HEK293T (cell line): ENCODE measurements at places on chromosomes 12 and 14.
A peak's percentile ranks its signal among the peaks of the same experiment; 100 is the strongest.

GRCh38 chr12:67884596-67884995, 104.7 kb upstream of the IFNG-AS1 start:
- DNase-seq, result no peak

- peak; percentile 64 for DNase-seq
Measured at GRCh38 chr12:101490286-101490920, 15.3 kb downstream of the SPIC start.

DNA sequence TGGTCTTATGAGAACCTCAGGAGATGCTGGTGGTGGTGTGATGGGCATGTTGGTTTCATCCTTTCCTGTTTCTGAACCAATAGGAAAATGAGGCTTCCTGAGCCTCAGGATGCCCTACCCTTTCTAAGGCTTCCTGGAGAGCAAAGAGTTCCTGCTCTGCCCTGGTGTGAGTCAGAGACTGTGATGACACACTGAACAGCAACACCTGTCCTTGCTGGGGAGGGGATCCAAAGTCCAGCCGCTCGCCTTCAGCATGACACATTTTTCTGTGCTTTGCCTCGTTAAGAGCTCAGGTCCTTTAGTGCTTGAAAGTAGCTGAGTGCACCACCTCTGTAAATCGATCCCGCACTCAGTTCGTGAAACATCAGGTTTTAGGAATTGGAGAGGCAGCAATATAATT, 116.0 kb downstream of the CACNA1C start:
- no peak for DNase-seq

DNA sequence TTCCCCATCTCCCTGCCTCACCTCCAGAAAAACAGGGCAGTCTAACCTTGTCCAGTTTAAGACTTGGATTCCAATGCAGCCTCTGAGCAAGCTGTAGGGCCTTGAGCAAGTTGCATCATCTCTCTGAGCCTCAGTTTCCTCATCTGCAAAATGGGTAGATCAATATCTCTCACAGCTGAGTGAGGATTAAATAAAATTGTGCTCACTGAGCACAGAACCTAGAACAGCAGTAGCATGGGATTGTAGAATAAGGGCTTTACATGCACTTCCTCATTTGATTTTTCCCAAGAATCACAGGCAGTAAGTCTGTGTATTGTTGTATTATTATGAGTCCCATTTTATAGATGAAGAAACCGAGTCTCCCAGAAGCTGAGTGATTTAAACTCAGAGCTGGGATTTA, 2.0 kb downstream of the DTX1 start:
- DNase-seq, result no peak

DNA sequence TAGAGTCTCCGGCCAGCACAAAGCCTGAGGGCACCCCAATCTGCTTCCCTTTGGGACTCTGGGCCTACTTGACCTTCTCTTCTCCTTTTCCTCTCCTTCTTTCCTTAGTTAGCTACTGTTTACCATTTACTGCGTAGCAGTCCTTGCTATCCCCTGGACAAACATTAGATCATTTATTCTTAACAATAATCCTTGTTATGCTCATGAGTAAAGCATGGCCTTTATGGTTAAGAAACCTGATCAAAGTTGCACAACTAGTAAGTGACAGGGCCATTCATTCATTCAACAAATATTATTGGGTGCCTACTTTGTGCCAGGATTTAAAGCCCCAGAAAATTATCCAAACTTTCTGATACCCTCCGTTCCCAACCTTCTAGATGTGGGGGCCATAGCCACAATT, 3.2 kb upstream of the HDAC7 start:
- no peak for DNase-seq

- DNase-seq, result no peak
Measured at GRCh38 chr14:31307198-31307597, 99.6 kb upstream of the HECTD1 start.

DNA sequence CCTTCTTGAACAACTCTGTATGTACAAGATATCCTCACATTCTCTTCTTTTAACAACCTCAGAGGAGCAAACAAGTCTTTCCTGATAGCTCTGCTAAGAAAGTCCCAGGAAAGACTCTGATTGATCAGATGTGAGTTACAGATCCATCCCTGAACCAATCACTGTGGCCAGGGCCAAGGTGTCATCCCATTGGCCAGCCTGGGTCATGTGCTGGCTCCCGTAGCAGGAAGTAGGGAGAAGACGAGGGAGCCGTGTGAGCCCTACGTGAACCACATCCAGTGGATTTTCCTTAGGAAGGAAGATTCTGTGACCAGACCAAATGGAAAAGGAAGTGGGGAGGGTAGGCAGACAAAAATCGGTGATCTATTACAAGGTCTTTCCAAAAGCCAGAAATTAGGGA, 5.6 kb downstream of the P2RX7 start:
- no peak for DNase-seq

- no peak for DNase-seq
Measured at GRCh38 chr12:75938189-75938588, 93.4 kb downstream of the PHLDA1 start.

DNA sequence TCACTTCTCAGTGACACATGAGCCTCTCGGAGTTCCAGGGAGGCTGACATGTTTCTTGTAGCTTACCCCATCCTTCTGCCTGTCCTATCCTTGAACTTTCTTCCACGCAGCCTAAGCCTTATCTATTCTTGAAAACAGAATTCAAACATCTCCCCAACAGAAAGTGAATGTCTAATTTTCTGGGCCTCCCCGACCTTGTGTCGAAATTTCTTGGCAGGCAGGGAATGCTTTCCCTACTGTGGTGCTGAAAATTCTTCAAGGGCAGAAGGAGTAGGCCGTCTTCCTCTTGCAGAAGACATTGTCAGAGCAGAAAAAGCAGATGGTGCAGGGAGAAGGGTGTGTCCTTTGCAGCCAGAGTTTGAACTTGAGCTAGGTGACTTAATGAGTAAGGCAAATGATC, 63.0 kb upstream of the TCL1B start:
- no peak for DNase-seq

- no peak for DNase-seq
Measured at GRCh38 chr12:34210689-34211530, 188.6 kb downstream of the ALG10 start.

DNA sequence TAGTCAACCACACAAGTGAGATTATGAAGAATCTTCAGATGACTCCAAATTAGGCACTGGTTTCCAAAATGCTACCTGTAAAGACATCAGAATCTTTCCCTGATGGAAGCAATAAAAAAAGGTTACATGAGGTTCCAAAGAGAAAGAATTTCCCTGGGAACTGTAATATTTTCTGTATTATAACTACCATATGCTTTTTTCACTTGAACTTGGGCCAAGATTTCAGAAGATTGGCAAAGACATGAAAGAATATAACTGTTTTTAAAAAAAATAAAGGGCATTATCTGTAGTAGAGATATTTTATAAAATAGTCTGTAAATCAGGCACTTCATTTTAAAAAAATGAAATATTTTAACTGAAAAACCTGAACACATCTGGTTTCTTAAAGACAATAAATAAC, 12.9 kb downstream of the HECTD1 start:
- DNase-seq, result no peak

GRCh38 chr14:105375635-105376057, 22.7 kb upstream of the TEX22 start:
- DNase-seq, result no peak

DNA sequence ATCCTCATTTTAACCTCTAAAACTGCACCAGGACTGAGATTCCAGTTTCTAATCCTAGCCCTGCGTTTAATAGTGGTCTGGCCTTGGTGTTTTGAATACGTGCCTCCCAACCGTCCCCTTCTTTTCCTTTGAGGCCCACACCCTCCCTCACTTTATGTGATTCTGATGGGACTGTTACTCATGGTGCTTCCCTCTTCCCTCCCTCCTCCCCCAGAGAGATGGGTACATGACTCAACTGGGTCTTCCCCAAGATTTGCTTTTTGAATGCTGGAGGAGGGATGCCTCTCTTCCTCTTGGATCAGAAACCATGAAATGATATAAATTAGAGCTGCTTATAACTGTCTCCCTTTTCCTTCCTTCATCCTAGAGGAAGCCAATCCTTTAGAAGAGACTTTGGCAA, 8.2 kb upstream of the PPP2R5E start:
- DNase-seq, result no peak

- no peak for DNase-seq
Measured at GRCh38 chr12:92206011-92206410, 60.4 kb upstream of the BTG1 start.

DNA sequence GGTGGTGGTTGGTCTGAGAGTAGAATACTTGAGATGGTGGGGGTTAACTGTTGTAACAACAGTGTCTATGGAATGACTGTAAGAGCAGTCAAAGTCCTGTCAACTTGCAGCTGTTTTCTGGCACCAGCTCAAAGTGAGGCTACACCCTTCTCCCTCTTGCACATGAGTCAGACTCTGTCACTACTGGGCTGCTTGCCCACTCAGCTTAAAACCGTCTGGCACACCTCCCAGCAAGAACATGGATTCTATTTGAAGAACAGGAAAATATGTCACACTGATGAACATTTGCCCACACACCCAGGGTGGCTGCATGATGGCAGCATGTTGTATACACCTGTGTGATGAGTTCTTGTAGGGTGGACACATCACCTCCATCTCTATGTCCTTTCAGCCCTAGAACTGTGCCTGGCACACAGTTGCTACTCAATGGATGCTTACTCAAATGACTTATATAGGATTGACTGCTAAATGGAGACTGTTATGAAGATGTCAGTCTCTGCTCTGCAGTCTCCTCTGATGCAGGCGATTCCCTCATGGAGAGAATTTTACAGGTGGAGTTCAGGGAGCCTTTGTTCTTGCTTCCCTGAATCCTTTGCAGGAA, 19.3 kb upstream of the SERPINA6 start:
- DNase-seq, result no peak

- no peak for DNase-seq
Measured at GRCh38 chr12:90122681-90123080, 414.0 kb upstream of the ATP2B1 start.

- no peak for DNase-seq
Measured at GRCh38 chr14:93481758-93482157, 51.0 kb downstream of the UNC79 start.

DNA sequence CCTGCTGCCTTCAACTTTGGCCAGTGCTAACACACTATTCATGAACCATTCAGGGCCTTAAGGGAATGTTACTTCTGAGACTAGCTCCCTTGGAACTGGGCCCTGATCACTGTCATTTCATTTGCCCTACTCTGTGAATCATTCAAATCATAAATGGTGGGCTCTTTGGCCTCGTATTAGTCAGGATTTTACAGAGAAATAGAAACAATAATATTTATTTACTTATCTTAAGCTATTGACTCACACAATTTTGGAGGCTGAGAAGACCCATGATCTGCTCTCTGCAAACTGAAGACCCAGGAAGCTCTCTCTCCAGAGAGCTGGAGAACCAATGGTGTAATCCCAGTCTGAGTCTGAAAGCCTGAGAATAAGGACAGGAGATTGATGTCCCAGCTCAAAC, 398.5 kb downstream of the LRIG3 start:
- no peak for DNase-seq

DNA sequence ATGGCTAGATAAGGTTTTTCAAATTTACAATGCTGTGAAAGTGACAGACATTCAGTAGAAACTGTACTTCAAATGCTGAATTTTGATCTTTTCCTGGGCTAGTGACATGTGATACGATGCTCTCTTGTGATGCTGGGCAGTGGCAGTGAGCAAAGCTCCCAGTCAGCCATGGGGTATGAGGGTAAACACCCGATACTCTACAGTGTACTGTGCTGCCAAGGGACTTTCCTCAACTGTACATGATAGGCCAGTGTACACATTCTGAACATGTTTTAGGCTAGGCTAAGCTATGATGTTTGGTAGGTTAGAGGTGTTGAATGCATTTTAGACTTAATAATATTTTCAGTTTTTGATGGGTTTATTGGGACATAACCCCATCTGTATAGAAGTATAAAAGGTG, 17.6 kb downstream of the MBIP start:
- no peak for DNase-seq

GRCh38 chr14:81729622-81730021, 196.0 kb upstream of the SEL1L start:
- DNase-seq, result no peak

GRCh38 chr12:79676579-79676978, 14.2 kb downstream of the PAWR start:
- DNase-seq, result no peak

DNA sequence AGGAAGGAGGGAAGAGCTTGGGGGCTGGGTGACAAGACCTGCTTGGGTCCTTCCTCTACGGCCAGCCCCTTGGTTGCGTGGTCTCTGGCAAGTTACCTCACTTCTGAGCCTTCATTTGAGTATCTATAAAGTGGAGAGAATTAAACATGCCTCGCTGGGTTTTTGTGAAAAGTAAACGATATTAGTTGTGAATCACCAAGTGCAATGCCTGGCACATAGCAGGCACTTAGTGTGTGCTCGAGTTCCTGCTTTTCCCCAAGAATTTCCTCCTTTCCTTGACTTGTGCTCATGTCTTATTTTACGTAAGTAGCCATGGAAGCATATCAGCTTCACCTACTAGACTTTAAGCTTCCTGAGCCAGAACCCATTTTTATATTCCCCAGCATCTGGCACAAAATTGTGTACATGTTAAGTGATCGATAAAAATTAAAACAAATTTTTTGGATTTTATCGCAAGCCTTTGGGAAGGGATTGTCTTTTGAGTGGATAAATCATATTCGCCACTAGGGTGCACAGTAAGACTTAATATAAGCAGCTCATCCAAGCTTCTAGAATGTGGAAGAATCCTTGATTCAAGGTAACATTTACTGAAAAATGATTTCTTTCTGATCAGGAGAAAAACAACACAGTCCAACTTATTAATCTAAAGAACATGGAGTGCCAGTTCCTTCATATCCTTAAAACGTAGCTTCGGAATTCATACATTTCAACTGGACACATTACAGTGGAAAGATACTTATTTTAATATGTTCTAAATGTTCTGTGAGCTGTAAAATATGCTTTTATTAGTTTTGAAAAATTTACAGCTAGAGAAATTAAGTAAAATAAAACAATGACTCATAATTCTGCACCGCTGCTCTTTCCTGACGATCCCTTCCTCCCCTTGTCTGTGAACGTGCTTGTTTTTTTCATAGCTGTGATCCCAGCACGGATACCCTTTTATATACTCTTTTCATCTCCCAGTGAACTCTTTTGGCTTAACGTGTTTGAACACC, 62.0 kb downstream of the SLC25A47 start:
- DNase-seq, result no peak

DNA sequence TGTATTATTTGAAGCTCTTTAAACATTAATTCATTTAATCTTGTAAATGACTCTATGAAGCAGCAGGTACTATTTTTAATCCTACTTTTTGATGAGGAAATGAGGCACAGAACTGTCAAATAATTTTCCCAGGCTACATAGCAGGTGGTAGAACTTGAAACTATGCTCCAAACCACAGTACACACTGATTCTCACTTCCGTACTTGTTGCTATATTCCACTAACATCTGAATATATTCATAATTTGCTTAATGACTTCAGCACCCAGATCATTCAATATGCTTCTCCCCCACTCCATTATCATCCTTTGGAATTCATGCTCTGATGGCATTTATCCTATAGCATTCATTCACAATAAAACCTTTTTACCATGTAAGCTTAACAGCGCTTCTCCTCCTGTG, 4.9 kb downstream of the ERGIC2 start:
- DNase-seq, result no peak
